ENCODE measurements at places on chromosomes 2 and 18. TPM values are rescaled to one million over a fixed set of nuclear protein-coding genes. Genes with fewer than 3 reads are reported as not detected.

- H3K4me3 ChIP-seq: no peak overlapping the region
- no peaks in the 10 kb centered on the region for H3K27me3 ChIP-seq
- no peak overlapping the region for H3K27ac ChIP-seq
- no peaks in the 10 kb centered on the region for H3K4me1 ChIP-seq
Observed at GRCh38 chr2:24205131-24205530, 30.3 kb downstream of the FAM228A start.

GRCh38 chr18:70426818-70427217, 138.0 kb downstream of the SOCS6 start:
- H3K27me3 ChIP-seq: no peaks in the 10 kb centered on the region
- no peaks in the 10 kb centered on the region for H3K36me3 ChIP-seq
- no peak overlapping the region for H3K27ac ChIP-seq
- H3K4me3 ChIP-seq: no peak overlapping the region
- no peak for DNase-seq

Gene SERPINB3
- total RNA-seq: not detected

- no peaks in the 10 kb centered on the region for H3K36me3 ChIP-seq
- H3K27ac ChIP-seq: no peak overlapping the region
- DNase-seq: no peak
- no peak overlapping the region for H3K4me3 ChIP-seq
Observed at GRCh38 chr18:45365835-45366234, 249.4 kb upstream of the SLC14A2 start.

Gene EMILIN1
- total RNA-seq: 23.2 TPM

Gene CD302
- 122 TPM for total RNA-seq

DNA sequence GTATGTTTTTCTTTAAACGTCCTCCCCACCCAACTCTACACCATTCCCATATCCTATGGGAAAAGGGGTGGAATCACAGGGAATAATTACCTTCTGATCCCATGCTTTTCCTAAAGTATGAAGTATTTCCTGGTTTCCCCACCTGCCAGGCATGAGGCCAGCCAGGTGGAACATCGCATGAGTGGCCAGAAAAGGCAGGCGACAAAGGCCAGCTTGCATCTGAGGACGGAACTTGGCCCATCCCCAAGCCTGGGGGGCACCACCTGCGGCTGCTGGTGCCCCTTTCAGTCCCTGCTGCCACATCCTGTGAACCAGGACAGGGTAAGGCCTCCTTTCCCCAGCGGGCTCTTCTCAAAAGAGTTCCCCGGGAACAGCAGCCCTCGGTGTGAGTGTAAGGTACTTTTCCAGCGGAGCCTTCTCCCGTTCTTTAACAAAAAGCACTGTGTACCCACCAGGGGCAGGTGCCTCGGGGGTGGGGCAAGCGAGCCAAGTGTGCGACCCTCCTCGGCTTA, 1.2 kb upstream of the ERFE start:
- peaks cover 11% of the 10 kb centered on the region for H3K4me1 ChIP-seq
- H3K36me3 ChIP-seq: no peaks in the 10 kb centered on the region
- no peaks in the 10 kb centered on the region for H3K27me3 ChIP-seq
- H3K27ac ChIP-seq: no peak overlapping the region
- H3K4me3 ChIP-seq: no peak overlapping the region

Gene TOGARAM2
- 0.78 TPM for total RNA-seq

GRCh38 chr2:241507430-241508239, 749 bp downstream of the STK25 start:
- H3K4me3 ChIP-seq: peak overlapping the region; percentile 87
- peak; percentile 59 for DNase-seq
- H3K27ac ChIP-seq: peak overlapping the region; percentile 69
- no peaks in the 10 kb centered on the region for H3K36me3 ChIP-seq
- peaks cover 35% of the 10 kb centered on the region for H3K4me1 ChIP-seq
- H3K27me3 ChIP-seq: no peaks in the 10 kb centered on the region

Gene CD8B
- total RNA-seq: not detected

- no peak overlapping the region for H3K4me3 ChIP-seq
- H3K36me3 ChIP-seq: no peaks in the 10 kb centered on the region
- no peak for DNase-seq
- peaks cover 9% of the 10 kb centered on the region for H3K4me1 ChIP-seq
- H3K27ac ChIP-seq: no peak overlapping the region
Observed at GRCh38 chr2:197209246-197209645, 101.3 kb downstream of the ANKRD44 start.

Gene BCL2L11
- total RNA-seq: 90.6 TPM

Gene NGEF
- total RNA-seq: 0.11 TPM

DNA sequence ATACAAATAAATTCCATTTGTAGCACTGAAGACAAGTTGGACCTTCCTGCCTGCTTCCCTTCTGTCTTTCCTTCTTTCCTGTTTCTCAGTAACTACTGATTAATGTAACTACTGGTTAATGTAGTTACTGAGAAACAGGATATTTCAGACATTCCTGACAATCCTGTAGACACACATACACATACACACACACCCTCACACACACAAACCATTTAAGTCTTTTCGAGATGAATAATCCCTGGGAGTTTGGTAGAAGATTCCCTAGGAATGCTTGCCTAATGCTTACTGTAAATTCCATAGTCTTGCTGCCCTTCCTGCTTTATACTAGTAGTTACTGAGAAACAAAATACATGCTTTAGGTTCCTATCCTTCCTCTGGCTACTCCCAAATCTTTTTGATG, 83.9 kb downstream of the PIK3C3 start:
- no peak overlapping the region for H3K4me3 ChIP-seq
- H3K27me3 ChIP-seq: no peaks in the 10 kb centered on the region
- H3K27ac ChIP-seq: no peak overlapping the region
- no peak for DNase-seq

DNA sequence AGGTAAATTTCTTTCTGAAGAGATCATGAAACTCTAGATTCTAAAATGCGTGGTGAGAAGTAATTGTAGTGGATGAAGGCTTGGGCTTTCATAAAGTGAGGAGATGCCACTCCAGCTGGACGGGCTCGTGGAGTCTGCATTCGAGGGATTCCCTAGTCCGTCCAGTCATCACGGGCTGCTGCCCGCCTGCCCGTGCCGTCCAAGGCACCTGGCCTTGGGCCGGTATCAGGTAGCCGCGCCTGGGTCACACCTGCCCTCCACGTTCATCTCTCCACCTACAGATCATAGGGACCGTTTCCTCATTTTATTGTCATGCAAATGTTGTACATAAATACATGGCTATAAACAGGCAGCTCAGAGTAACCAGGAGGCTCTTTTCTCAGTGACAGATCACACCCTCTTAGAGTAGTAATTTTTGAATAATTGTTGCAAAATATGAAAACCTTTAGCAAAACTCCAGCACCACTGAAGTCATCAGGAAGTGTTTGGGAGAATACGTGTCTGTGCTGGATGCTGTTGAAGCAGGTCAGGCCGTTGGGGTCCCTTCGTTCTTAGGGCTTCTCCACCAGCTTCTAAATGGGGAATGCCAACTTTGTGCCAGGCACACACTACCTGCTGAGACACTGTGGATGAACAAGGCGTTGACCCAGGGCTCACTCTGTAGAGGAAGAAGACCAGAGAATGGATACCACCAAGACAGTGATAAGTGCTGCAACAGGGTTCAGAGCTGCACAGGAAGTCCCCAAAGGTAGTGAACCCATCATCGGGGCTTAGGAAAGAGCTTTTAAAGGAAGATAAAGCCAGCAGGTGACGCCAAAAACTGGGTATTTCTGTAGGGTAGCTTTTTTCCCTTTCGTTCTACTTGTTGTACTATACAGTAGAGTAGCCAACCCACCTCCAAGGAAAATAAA, 112.5 kb downstream of the FAM210A start:
- no peak overlapping the region for H3K27ac ChIP-seq
- no peak for DNase-seq
- H3K4me1 ChIP-seq: no peaks in the 10 kb centered on the region

Gene POTEC
- not detected for total RNA-seq

DNA sequence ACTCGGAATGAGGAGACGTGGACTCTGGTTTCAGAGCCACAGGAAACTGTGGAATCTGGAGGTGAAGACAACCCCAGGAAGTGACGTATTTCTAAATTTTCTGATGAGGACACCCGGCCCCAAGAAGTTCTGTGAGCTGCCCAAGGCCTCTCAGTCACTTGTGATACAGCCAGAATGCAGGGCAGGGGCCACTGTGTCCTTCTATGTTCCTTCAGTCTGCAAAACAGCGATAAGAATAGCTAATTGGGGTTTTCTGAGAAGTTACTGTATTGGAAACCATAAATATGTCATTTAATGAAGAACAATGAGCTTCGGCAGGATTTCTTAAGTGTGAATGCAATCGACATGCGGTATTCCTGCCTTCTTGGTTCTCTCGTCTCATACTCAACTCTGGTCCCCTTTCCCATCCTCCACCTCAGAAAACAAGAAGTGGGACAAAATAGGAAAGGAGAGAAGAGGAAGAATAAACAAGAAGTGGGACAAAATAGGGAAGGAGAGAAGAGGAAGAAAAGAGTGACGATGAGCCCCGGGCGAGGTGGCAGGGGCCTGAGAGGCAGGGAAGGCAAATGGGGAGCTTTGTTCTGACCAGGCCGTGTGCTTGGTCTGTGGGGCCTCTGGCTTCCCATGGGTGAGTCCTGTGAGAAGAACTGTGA, 282.0 kb upstream of the REV1 start:
- no peak overlapping the region for H3K4me3 ChIP-seq
- no peak overlapping the region for H3K27ac ChIP-seq
- H3K27me3 ChIP-seq: no peaks in the 10 kb centered on the region
- no peak for DNase-seq

Gene GNAL
- total RNA-seq: 30.4 TPM

GRCh38 chr2:24206714-24207113, 31.9 kb downstream of the FAM228A start:
- no peak for DNase-seq
- no peak overlapping the region for H3K27ac ChIP-seq
- no peak overlapping the region for H3K4me3 ChIP-seq
- H3K36me3 ChIP-seq: peaks cover 75% of the 10 kb centered on the region
- no peaks in the 10 kb centered on the region for H3K27me3 ChIP-seq

Gene CTIF
- 29.8 TPM for total RNA-seq

DNA sequence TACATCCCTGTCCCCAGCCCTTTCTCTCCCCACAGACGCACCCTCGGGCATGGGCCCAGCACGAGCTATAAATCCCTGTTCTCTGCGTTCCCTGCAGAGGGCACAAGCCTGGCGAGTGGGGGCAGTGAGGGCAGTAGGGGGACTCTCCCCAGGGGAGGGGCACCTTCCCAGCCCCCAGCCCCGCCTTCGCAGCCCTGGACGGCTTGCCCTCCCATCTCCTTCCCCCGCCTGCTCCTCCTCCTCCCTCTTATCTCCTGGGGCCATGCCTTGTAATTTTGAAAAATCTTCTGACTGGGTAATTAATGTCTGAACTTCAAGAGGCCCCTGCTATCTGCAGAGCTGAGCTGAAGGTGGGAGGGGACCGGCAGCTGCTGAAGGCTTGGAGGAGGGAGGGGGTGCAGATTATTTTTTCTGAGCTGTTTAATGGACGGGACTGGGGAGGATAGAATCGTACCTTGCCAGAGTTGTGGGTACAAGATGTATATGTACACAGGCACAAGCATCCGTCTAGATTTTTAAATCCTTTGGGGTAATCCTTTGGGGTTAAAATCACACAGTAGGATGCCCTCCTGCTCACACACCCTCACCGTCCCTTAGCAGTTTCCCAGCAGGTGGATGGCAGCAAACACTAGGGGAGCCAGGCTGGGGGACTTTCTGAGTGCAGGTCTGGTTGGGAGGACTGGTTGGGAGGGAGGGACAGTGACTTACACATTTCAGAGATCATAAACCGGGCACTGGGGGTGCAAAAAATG, 121.9 kb downstream of the SMAD7 start:
- no peak for DNase-seq
- peak overlapping the region; percentile 87 for H3K27ac ChIP-seq
- no peaks in the 10 kb centered on the region for H3K27me3 ChIP-seq
- no peak overlapping the region for H3K4me3 ChIP-seq

Gene TRIM43
- not detected for total RNA-seq

Gene GCG
- not detected for total RNA-seq

Gene HOXD12
- total RNA-seq: not detected

Gene POMC
- total RNA-seq: 6.3 TPM

Gene TRABD2A
- 0.20 TPM for total RNA-seq

DNA sequence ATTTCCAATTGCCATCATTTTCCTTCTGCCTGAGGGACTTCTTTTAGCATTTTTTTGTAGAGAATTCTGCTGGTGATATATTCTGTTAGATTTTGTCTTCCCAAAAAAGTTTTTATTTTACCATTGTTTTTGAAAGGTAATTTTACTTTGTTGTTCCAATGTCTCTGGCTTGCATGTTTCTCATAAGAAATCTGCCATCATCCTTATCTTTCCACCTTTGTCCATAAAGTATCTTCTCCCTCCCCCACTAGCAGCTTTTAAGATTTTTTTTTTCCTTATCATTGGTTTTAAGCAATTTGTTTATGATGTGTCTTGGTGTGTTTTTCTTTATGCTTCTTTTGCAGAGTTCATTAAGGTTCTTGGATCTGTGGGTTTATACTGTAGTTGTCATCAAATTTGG, 104.5 kb downstream of the KCTD1 start:
- no peaks in the 10 kb centered on the region for H3K27me3 ChIP-seq
- no peaks in the 10 kb centered on the region for H3K36me3 ChIP-seq
- no peaks in the 10 kb centered on the region for H3K4me1 ChIP-seq
- no peak overlapping the region for H3K4me3 ChIP-seq
- no peak for DNase-seq

Gene HOXD10
- 0.33 TPM for total RNA-seq

- H3K27ac ChIP-seq: no peak overlapping the region
- peak; percentile 78 for DNase-seq
- no peaks in the 10 kb centered on the region for H3K36me3 ChIP-seq
- no peaks in the 10 kb centered on the region for H3K27me3 ChIP-seq
- H3K4me3 ChIP-seq: no peak overlapping the region
Observed at GRCh38 chr2:30862054-30862651, 54.9 kb upstream of the CAPN13 start.

GRCh38 chr18:26046419-26047077, 43.9 kb downstream of the SS18 start:
- no peaks in the 10 kb centered on the region for H3K4me1 ChIP-seq
- H3K27me3 ChIP-seq: no peaks in the 10 kb centered on the region
- H3K36me3 ChIP-seq: no peaks in the 10 kb centered on the region
- no peak overlapping the region for H3K27ac ChIP-seq
- H3K4me3 ChIP-seq: no peak overlapping the region
- DNase-seq: no peak

GRCh38 chr2:213181712-213182111, 30.3 kb upstream of the IKZF2 start:
- no peak overlapping the region for H3K27ac ChIP-seq
- no peaks in the 10 kb centered on the region for H3K27me3 ChIP-seq
- DNase-seq: no peak
- no peak overlapping the region for H3K4me3 ChIP-seq

DNA sequence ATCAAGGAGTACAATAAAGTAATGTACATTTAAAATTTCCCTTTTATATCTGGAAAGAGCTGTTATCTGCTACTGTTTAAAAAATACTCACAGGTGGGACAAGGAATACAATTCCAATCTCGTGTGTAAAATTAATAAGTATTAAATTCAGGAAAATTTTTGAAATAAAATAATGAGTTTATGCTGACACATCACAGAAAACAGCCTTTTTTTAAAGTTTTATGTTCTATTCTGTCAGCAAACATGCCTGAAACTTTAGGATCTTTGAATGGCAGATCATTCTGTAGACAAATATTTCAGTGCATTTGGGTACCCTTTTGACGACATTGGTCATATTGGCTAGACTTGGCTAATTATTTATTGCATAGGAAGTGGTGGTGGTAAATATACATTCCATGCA, 254.4 kb upstream of the ETAA1 start:
- no peak overlapping the region for H3K27ac ChIP-seq
- peaks cover 9% of the 10 kb centered on the region for H3K4me1 ChIP-seq
- H3K4me3 ChIP-seq: no peak overlapping the region
- H3K36me3 ChIP-seq: no peaks in the 10 kb centered on the region
- DNase-seq: no peak

- H3K27ac ChIP-seq: no peak overlapping the region
- no peaks in the 10 kb centered on the region for H3K36me3 ChIP-seq
- no peaks in the 10 kb centered on the region for H3K4me1 ChIP-seq
- no peaks in the 10 kb centered on the region for H3K27me3 ChIP-seq
- no peak for DNase-seq
Observed at GRCh38 chr18:78293940-78294541, 685.6 kb upstream of the SALL3 start.
